ENCODE measurements at places on chromosomes 2 and 18. TPM values are rescaled to one million over a fixed set of nuclear protein-coding genes. Genes with fewer than 3 reads are reported as not detected.

The EFEMP1 gene
- total RNA-seq, result 45.2 TPM

GRCh38 chr2:218323526-218324472 lies 31.5 kb upstream of the TMBIM1 start:
- no peak for DNase-seq

DNA sequence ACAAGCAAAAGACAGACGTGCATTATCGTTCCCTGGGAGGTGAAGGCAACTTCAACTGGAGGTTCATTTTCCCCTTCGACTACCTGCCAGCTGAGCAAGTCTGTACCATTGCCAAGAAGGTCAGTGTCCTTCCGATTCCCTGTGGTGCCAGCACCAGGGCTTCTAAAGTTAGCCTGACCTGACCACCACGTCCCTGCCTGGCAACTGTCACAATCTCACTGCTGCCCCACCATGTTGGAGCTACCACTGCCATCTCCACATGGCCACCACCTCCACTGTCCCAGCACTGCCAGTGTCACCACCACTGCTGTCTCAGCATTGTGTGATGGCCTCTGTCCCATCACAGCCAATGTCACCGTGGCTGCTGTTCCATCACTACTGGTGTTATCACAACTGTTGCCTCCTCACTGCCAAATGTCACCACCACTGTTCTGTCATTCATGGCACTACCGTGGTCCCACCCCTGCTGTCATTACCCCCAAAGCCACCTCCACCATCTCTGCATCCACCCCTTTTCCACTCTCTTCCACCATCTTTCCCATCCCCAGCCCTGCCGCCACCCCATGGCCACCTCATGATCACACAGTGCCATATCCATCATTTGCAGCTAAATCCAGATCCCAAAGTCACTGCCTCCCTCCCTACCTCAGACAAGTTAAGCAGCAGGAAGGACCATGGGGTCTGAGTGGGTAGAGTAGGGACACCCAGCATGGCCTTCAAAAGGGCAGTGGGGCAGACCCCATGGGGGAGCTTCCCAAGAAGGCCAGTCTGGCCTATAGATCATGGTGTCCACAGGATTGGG lies 216.5 kb downstream of the DYSF start:
- DNase-seq, result no peak

The RNMT gene
- total RNA-seq, result 24.5 TPM

The ASB18 gene
- total RNA-seq, result not detected

- DNase-seq, result no peak
These were observed 160.0 kb downstream of the EIPR1 start for GRCh38 chr2:3217646-3218045.

DNA sequence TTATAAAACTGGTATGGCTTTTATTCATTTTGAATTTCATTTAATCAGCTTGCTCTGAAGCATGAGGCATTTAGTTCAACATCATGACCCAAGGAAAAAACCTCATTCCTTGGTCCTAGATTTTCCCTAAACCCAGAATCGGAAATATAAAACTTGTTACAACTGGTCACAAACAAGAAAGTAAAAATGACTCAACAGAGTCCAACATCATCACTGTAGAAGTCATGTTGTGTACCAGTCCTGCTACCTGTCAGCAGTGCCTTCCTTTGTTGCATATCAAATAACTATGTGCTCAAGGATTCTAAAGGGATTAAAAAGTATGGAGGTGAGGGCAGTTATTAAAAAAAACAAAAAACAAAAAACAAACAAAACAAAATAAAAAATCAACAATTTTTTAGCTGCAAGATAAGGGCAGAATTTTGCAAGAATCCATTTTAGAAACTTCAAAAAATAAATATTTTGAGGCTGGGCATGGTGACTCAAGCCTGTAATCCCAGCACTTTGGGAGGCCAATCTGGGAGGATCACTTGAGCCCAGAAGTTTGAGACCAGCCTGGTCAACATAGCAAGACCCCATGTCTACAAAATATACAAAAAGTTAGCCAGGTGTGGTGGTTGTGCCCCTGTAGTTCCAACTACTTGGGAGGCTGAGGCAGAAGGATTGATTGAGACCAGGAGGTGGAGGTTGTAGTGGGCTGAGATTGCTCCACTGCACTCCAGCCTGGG lies 18.4 kb downstream of the NCKAP1 start:
- DNase-seq, result no peak

The GALNT13 gene
- 0.23 TPM for total RNA-seq

The SCRN3 gene
- total RNA-seq, result 26.4 TPM

- no peak for DNase-seq
These were observed 180.1 kb downstream of the CDH2 start for GRCh38 chr18:27996801-27997272.

The EPG5 gene
- total RNA-seq, result 25.7 TPM

DNA sequence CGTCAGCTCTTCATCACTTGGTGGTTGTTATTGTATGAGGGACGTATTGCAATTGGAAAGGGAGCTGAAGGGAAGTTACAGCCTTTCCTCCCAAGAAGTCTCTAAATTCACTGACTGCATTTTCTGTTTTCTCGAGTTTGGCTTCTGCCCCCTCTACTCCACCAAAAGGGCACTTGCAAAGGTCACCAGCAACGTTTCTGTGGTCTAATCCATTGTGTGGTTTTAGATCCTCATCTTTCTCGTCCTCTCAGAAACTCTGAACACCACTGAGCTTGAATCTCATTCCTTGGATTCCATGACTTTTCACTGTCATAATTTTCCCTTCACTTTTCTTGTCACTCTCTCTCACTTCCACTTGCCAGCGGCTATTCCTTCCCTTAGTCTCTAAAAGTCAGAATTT lies 308.0 kb downstream of the AFF3 start:
- no peak for DNase-seq

DNA sequence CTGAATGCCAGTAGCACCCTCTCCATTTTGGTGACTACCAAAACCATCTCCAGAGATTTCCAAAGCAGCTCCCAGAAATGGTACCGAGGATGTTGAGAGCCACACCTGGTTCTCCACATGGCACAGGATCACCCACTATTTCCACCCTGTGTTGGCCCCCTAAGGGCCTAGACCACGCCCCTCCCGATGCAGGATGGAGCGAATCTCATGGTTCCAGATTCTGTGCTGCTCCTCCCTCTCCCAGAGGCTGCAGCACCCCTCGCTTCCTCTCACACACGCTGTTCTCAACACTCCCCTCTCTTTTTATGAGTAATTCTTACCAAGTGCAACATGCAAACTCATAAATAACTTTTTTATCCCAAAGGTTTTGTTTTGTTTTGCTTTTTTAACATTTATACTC lies 571.5 kb downstream of the STK39 start:
- DNase-seq, result no peak

The CYS1 gene
- 27.8 TPM for total RNA-seq

Data from mucosa of gallbladder (tissue), 1 donor.